ENCODE measurements at places on chromosomes 4 and X.

DNA sequence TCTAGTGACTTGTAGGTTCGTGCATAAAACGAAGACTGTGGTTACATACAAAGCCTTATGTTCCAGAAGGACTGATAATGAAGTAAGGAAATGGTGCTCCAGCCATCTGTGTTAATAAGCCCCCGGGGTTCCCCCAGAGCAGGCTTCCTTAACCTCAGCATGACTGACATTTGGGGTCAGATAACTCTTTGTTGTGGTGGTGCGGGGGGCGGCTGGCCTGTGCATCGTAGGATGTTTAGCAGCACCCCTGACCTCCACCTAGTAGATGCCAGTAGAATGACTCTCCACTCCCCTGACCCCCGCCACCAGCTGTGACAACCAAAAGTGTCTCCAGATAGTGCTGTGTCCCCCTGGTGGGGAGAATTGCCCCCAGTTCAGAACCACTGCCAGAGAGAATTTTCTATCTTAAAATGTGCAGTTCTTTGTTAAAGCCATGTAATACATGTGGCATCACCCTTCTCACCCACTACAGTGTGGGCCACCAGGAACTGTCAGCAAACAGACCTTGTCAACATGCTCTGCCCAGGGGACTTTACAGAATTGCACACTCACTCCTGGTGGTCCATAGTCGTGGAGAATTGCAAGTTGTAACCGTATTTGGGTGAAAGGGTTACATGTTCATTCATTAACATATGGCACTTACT lies 7.5 kb downstream of the SH3KBP1 start:
- DNase-seq = no peak

- DNase-seq = no peak
Measured at GRCh38 chrX:9383655-9384054, 81.2 kb upstream of the TBL1X start.

DNA sequence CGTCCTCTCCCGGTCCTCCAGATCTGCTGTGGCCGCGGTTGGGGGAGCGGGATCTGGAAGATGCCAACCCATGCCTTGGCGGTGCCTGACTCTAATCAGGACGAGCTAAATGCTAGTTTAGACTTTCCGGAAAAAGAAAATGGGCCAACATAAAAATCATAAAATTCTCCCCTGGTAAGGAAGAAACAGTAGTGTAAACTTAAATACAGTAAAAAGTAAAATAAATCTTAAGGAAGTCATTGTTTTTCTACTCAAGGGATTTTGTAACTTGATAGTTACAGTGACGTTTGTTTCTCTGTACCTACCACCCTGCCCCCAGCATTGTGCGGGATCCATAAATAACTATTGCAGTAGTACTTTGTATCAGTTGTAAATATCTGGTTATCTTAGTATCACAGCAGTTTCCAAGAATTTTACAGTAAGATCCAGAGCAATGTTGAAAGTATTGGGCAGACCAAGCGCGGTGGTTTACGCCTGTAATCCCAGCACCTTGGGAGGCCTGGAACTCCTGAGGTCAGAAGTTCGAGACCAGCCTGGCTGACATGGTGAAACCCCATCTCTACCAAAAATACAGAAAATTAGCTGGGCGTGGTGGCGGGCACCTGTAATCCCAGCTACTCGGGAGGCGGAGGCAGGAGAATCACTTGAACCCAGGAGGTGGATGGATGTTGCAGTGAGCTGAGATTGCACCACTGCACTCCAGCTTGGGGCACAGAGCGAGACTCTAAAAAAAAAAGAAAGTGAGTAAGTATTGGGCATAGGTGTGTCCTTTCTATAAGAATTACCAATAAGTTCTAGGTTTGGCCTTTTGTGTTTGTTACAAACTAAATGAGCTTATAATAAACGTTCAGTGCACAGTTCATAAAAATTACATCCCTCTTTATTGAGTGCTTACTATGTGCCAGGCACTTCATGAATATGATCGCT lies 1.0 kb upstream of the PLA2G12A start:
- DNase-seq = no peak

DNA sequence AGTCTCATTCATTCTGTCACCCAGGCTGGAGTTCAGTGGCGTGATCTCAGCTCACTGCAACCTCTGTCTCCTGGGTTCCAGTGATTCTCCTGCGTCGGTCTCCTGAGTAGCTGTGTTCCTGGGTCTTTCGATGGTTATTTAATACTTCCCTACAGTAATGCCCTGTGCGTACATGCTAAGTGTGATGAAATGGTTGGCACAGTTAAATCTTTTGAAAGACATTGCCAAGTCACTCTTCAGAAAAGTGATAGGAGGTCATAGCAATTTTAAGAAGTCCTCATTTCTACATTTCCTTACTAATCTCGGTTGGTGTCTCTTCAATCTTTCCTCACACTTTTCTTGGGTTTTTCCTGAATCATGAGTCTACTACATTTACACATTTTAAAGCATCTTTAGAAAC lies 14.4 kb downstream of the HTT-AS start:
- DNase-seq = no peak

DNA sequence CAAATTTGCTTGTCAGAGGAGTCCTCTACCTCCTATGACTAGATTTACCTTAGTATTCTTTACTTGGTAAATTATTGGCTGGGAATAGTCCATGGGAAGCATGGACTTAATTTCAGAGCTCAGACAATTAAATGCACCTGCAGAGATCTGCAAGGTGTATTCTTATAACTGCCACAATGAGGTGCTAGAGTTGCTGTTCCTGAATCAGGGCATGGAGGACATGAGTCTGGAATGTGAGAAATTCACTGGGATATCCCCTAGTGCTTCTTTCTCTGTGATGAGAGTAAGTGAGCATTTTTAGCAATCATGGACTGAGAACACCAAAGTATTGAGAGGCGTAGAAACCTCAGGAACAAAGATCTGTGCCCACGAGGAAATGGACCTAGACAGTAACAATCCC lies 32.9 kb upstream of the GRID2 start:
- DNase-seq = no peak

- DNase-seq = no peak
Measured at GRCh38 chrX:101977106-101977505, 45.3 kb upstream of the ZMAT1 start.

GRCh38 chrX:48824066-48824465 lies 2.2 kb upstream of the ERAS start:
- DNase-seq = no peak

- no peak for DNase-seq
Measured at GRCh38 chr4:105350859-105351490, 122.9 kb downstream of the PPA2 start.

DNA sequence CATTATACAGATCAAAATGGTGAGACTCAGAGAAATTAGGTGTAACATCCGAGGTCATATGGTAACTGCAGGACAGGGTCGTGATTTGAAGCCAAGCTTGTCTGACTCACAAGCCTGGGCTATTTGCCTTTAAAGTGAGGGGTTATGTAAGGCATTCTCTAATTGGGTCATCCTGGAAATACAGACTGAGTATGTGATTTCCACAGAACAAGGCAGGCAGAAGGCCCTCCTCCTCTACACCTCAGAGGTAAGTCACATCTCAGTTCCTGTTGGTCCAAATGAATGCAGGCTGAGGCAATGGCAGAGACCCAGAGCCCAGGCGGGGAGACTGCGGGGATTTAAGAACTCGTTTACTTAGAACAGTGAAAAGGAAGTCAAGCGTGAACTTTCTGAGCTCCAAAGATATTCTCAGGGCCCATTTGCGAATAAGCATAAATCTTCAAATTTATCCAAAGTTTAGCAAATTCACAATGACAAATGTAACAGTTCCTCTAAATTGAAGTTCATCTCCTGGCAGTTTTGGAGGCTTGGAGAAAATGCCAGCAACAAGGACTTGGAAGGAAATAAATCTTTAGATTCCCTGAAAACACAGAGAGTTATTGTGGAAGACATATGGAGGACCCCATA lies 153.3 kb downstream of the LDB2 start:
- DNase-seq = peak; percentile 24

DNA sequence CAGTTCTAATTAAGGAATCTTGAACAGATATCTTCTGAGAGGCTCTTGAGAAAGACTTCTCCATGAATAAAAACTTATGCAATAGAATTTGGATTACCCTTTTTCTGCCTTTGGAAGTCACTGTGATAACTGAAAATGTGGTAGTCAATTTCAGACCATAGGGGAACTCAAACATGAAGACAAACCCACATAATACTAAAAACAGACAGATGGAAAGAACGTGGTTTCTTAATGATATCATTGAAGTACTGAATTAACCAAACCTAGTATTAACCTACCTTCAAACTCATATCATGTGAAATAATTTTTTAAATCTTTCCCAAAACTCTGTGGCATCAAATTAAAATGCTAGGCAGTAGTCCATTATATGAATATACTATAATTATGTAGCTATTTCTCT lies 153.5 kb downstream of the CAMK2D start:
- no peak for DNase-seq

DNA sequence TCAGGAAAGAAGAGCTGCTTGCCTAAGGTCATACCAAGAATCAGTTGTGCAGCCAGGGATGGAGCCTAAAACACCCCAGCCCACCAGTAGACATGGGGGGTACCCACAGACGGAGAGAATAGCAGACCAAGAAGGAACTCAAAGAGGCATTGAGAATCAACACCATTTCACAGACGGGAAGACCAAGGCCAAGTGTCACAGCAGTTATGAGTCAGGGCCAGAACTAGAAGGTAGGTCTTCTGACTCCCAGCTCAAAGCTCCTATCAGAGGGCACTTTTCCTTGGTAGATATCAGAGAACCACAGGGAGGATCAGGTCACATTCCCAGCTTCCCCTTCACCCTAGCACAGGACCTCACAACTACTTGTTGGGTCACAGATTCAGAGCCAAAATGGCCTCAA lies 14.5 kb downstream of the OTUD5 start:
- DNase-seq = no peak

- DNase-seq = no peak
Measured at GRCh38 chr4:78692822-78693170, 83.4 kb upstream of the BMP2K start.

DNA sequence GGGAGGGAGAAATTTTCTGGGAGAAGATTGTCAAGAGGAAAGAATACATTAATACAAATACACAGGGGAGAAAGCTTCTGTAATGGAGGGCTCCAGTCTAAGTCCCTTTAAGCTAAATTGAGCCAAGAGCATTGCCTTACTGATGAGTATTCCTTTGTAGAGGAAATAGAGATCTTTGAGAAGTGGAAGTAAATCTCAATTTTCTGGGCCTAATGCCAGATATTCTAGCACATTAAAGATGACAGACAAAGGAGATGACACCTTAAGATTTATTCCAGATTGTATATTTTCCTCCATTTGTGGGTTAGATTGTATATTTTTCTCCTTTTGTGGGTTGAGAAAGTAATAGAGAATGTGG lies 28.5 kb upstream of the SMAD1 start:
- DNase-seq = no peak

DNA sequence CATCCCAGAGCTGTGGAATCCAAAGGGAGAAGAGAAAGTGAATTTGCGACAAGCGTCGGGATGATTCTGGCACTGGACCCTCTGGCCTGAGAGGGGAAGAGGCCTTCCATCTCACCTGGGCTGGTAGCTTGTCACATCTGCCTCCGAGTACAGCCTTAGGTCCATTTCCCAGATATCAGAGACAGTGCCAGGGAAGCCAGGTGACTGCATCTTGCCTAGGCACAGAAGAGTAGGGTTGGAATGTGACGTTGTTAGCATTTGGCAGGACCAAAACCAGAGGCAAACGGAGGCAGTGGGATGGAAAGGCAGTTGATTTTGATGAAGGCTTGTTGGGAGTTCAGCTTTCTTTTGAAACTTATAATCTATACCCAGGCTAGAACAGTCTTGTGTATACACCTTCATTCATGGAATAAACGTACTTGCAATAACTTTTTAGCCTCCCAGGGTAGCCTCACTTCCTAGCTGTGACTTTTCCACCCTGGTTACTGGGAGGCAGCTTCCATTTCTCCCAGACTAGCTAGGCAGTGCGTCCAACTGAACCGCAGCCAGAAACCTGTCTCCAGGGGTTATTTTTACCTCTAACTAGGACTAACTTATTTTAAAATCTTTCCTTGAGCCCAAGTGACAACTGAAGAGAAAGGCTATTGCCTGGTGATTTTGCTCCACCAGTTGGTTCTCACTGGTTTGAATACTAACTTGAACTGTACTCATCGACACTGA lies 5.9 kb downstream of the SOD3 start:
- DNase-seq = no peak

DNA sequence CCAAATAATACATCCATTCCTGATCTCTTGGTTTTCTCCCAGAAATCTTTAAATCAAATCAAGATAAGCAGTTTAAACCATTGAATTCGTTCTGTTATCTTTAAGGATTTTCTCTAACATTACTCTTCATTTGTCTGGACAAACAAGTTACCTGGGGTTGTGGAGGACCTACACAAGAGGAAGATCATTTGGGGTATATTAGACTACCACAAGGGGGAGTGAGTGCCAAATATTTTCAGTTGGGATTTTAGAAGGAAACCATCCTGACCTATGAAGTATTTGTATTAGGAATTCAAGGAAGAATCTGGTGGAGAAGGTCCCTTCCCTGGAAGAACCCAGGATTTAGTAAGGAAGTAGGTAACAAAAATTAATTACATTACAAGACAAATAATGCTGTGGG lies 12.0 kb upstream of the DCHS2 start:
- DNase-seq = no peak

DNA sequence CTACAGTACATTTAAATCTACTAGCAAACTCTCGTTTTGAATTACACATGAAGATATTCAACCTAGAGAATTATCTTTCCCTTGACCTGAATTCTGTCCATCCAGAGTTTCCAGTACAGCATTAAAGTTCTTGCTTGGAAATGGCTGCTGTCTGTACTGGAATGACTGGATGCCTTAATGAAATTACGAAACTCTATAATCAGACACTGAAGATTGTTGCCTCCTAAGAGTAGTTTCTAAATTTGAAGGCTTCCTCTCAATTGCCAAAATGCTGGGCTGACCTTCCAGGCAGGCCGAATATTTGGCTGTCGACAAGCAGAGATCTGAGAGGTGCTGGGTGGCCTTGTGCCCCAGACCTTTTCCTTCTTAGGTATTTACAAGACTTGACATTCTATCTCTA lies 215.1 kb upstream of the GPC4 start:
- no peak for DNase-seq

GRCh38 chrX:27229721-27230120 lies 233.4 kb downstream of the PPP4R3C start:
- DNase-seq = no peak

GRCh38 chr4:64584981-64585557 lies 175.8 kb upstream of the TECRL start:
- no peak for DNase-seq

Data from brain microvascular endothelial cell (primary cell).